ENCODE measurements at places on chromosomes 5 and 9. TPM values are rescaled to one million over a fixed set of nuclear protein-coding genes. Genes with fewer than 3 reads are reported as not detected.

DNA sequence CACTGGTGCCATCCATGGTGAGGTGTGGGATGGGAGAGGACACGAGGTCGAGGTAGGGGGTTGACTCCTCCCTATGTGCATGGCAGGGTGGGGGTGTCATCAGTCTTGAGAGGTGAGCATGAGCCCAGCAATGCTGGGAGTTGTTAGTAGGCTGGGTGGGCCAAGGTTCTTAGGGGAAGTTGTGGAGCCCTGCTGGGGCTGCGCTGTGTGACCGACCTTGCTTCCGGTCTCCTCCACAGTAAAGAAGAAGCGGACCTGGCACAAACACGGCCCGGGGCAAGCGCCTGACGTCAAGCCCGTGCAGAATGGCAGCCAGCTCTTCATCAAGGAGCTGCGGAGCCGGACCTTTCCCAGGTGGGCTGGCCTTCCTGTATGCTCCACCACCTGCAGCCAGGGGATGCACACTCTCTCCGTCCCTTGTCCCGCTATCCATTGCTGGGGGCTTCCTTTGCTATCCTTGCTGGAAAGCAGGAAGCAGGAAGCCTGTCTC, 59.8 kb downstream of the PHF2 start:
- DNase-seq: no peak

DNA sequence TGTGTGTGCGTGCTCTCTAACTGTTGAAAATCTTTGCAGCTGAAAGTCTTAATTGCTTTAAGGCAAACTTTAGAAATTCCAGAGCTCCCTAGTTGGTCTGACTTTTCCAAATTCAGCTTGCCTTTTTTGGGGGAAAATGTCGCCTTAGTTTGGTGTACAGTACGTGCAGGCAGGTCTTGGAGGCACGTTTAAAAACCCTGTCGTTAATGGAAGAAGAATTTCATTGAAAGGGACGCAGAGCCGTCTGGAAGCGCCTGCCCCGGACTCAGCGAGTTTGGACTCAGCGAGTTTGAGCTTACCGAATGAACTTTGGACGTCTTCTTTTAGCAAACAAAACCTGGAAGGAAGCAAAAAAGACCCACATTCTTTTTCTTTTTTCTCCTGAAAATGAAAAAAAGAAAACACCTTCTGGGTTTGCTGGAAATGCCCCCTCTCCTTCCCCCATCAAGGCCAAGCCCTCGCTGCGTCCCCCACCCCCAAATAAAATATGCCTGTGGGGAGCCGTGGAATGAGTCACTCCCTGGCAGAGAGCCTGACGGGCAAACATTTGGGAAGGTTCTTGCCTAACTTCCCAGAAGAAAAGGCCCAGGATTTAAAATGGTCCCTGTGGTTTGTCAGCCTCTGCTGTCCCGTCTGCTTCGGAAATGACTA, 1.5 kb downstream of the NEK6 start:
- DNase-seq: no peak

- no peak for DNase-seq
Measured at GRCh38 chr5:153959134-153959957, 79.4 kb downstream of the FAM114A2 start.

GRCh38 chr5:136056771-136057335, 28.1 kb downstream of the TGFBI start:
- DNase-seq: no peak

The IGFBPL1 gene
- 14.8 TPM for total RNA-seq

The PCDHGA11 gene
- total RNA-seq: 8.0 TPM

The LURAP1L gene
- 5.7 TPM for total RNA-seq

The NUTM2F gene
- not detected for total RNA-seq

Measured in spinal cord (tissue), 10 donors.